ENCODE measurements at places on chromosomes 11 and 22.

DNA sequence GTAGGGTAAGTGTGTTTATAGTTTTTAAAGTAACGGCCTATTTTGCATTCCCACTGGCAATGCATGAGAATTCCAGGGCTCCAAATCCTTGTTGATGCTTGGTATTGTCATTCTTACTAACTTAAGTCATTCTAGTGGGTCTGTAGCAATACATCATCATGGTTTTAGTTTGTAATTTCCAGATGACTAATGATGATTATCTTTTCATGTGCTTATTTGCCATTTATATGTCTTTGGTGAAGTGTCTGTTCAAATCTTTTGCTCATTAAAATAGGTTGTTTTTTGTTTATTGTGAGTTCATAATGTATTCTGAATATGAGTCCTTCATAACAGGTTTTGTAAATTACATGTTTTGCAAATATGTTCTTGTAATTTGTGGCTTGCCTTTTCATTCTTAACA, 31.2 kb downstream of the MTMR3 start:
- DNase-seq = peak; percentile 87

DNA sequence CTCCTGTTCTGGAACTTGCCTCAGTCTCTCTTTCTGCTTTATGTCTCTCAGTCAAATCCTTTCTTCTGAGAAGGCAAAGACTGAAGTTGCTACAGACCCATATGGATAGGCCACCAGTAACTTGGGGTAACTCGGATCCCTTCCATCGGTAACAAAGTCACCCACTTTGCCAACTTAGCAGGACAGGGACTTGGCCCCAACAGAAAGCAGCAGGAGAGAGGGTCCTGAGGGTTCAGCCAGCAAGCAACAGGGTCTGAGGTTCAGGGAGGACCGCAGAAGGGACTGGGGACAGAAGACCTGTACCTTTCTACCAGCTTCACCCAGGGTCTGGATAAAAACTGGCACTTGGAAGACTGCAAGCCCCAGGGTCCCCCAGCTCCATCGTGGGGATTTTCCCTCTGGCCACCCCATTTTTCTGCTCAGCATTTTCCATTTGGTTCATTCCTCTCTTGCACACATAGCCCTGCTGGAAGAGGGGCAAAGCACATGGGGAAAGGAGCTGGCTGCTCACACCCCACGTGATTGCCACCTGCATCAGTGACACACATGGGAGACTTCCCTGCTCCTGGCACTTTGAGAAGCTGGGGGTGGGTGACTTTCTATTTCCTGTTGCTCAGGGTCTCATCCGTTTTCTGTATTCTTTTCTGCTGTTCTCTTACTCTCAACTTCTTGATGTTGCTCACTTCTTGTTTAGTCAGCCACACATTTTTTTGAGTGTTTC, 34.6 kb upstream of the GNAZ start:
- no peak for DNase-seq

DNA sequence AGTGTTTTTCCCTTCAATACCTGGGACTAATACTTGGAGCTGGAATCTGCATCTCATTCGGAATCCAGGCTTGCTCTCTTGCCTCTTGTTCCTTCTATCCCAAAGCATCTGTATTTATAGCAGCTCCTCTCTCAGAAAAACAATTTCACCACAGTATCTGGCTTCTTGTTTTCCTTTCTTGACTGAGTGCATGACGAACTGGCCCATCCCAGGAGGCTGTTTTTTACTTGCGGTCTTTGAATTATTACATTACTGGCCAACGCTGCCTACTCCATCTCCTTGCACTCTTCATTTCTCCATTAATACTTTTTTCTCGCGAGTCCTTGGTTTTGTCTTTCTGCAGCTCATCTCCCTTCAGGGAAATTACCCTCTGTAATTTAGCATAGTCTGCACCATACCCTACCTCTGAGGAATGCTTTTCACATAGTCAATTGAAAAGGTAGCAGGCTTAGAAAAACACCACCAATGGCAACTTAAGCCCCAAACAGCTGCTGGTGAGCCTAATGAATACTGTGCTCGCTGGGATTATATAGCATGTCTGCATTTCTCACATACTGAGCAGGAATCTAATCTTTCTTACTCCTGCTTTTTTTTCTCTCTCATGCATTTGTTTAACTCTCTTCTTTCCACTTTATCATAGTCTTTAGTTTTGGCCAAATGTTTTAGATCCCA, 277.4 kb upstream of the SESN3 start:
- DNase-seq = no peak

DNA sequence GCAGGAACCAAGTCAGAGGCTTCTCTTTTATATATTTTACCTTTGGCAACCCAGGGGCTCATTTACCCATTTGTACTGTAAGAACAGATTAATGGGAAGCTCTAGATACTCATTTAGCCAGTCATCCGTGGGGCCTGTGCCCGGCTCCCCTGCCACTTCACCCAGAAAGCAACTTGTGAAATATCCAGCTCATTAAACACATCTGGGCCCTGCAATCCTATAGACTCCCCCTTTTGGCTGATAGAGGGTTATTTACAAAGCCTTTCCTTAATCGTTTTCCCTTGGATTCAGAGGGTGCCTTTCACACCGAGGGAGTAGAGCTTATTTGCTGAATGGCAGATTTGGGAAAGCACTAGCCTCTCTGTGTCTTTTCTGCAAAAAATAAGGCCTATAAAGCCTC, 118.7 kb upstream of the SORL1-AS1 start:
- no peak for DNase-seq

- DNase-seq = no peak
These were observed 109.1 kb downstream of the KCNQ1 start for GRCh38 chr11:2553886-2554285.

DNA sequence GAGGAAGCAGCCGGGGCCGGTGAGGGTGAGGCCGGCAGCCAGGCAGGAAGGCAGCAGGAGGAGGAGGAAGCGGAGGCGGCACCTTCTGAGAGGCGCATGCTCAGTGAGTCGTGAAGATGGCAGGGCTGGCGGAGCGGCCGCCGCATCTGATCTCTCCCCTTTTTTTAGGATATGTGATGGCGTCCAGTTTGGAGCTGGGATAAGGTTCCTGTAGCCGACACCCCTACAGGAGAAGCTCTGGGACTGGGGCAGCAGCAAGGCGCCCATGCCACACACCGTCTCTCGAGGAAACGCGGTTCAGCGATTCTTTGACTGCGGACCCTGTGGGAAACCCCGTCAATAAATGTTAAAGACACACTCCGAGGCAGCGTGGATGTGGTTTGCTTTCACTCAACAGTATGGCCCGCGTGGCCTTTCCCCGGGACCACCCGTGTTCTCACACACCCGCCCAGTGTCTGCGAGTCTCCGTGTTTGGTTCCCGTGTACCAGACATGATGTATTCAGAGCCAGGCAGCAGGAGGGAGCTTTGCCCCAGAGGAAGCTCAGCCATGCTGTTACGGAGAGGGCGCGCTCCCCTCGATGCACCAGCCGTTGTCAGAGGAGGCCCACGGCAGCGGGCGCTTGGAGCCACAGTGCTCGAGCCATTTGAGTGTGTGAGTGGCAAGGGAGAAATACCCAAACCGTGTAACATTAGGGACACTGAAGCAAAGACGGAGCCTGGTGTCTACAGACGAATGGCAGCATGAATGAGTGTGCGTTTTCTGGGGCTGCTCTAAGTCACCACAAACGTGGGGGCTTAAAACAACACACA, 27.7 kb upstream of the PARVB start:
- DNase-seq = no peak

GRCh38 chr11:14908214-14908880, 16.3 kb upstream of the CYP2R1 start:
- peak; percentile 43 for DNase-seq

GRCh38 chr11:118914987-118915386, 10.7 kb downstream of the BCL9L start:
- DNase-seq = no peak

- DNase-seq = no peak
These were observed 26.0 kb upstream of the POLD3 start for GRCh38 chr11:74566146-74566960.

DNA sequence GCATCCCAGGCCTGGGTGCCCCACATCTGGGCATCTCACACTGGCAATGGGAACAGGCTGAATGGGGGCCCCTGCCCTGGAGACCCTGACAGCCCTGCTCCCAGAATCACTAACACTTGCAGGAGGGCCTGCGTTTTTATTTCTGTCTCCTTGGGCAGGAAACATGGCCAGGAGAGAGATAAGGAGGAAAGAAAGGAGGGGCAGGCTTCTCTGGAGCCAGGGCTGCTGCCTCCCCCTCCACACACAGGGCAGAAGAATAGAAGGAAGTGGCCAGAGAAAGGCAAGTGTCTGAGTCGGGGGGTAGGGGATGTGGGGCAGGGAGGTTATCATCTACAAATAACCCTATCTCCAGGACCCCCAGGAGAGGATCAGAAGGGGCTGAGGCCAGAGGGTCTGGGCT, 25.5 kb upstream of the TSPAN18 start:
- no peak for DNase-seq

DNA sequence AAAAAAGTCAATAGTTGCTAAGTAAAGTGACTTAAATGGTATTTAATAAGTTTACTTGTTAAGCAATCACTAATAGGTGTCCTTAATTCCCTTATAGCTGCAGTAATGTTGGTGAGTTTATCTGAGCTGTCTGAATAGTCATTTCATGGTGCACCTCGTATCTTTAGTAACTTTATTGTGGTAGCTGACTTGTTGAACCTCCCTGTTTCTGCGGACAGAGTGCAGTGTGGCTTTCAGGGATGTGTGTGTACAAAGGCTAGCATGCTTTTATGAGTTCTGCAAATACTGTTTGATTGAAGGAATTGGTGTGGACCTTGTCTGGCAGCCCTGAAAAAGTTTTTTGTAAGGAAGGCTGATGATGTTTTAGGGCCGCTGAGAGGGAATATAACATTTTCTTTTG, 2.6 kb downstream of the ZNRF3 start:
- DNase-seq = no peak

DNA sequence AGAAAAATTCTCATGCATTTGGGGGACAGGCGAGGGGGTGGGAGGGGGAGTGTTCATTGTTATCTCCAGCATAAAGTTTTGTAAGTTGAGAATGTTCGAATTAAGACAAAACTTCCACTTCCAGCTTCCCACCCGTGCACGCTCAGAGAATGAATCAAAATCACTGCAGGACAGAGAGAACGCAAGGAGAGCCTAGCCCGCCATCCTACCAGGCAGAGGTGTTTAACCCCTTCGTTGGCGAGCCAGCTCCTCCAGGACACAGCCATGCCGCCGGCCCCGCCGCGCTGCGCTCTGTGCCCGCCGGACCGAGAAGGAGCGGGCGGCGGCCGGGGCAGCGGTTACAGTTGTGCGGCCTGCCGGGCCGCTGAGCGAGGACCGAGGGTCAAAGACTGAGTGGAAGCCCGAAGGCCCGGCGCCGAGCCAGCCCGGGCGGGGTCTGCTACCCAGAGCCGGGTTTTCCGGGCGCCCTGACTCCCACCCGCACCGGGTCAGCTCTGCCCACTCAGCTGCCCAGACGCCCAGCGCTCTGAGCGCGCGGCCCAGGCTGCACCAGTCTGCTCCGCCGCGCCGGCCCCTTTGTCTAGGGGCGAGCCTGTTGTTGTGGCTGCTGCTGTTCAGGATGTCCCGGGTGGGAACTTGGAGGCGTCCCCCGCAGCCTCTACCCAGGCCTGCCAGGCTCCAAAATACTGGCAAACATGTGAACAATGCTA, at the start of gene NOX4:
TSS of gene NOX4 (minus strand) at position 395 of the 710 bp plus-strand sequence. CDS start at position 266, 129 bp downstream.
- DNase-seq = peak; percentile 35

- no peak for DNase-seq
These were observed 380.6 kb downstream of the BRD1 start for GRCh38 chr22:49446759-49447710.

- peak; percentile 16 for DNase-seq
These were observed 24.2 kb upstream of the TMEM123 start for GRCh38 chr11:102476812-102477211.

GRCh38 chr11:116832350-116833290, 2.9 kb downstream of the APOC3 start:
- no peak for DNase-seq

- no peak for DNase-seq
These were observed 1122.8 kb upstream of the CCDC90B start for GRCh38 chr11:84408946-84409411.

DNA sequence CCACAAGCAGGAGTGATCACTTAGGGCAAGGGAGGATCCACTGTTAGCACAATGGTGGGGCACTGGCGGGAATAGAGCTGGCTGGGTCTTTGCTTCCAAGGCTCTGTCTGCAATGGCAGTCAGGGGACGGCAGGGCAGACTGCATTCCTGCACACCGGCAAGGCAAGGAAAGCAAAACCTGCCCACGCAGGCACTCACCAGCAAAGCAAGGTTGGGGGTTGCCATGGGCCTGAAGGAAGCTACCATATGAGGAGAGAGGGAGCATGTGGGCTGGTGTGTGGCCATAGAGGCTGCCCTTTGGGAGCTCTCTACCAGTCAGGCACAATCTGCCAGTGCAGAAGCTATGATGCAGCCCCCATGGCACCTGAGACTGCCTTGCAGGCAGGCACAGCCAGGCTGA, 33.2 kb downstream of the OR8B12 start:
- no peak for DNase-seq

DNA sequence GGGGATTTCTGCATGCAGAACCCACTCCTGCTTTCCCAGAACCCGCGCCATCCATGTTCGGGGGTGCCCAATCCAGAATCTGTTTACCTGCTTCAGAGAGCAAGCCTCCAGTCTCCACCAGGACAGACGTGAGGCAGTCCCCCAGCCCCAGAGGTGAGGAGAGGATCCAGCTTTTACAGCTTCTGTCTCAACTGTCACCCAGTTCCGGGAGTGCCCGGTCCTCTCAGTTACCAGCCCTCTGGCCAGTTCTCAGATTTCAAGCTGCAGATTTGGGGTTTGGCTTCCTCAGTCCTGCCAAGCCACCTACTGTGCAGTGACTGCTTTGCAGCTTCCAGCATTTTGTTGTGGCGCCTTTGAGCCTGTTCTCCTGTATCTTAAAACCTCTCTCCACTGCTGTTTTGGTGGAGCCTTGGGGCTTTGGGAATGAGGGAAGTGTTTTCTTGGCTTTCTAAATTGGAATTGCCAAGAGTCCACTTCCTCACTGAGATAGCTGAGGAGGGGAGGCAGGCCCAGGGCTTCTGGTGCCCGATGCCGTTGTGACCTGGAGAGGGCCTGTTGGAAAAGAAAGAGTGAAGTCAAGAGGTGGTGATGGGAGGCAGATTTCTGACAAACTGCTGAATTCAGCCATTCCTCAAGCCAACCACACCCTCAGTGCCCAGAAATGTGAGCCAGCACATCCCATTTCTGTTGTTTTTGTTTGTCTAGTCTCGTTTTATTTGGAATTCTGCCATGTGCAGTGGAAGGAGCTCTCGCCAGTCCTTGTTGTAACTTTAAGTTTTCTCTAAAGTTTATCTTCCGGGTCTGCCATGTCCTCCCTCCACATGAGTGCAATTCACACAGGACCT, 513.4 kb downstream of the TBC1D22A start:
- DNase-seq = no peak
